ENCODE measurements at places on chromosomes 16 and 17.

DNA sequence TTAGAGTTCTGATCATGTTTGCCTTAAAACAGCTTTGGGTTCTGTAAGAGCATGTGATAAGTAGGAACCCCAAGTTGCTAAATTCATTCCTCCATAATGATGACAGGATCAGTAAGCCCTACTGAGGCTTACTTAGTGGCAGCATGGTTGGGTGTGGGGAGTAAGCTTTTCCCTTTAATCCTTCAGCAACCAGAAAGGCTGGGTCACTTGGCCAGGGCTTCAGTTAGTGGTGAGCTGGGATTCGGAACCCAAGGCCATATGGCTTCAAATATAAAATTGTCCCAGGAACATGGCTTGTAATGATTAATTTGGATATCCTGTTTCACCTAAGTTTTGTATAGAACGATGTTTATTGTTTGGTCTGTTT is 850 bp downstream of the GINS3 start:
- no peak for DNase-seq

GRCh38 chr17:48470388-48471034 is 40.5 kb upstream of the SKAP1 start:
- peak; percentile 47 for DNase-seq

- DNase-seq, result no peak
Observed at GRCh38 chr17:28154214-28154613, 111.7 kb downstream of the NLK start.

- no peak for DNase-seq
Observed at GRCh38 chr17:76716146-76716838, 5.5 kb upstream of the MXRA7 start.

GRCh38 chr17:47924785-47925677 is 16.3 kb upstream of the PNPO start:
- no peak for DNase-seq

DNA sequence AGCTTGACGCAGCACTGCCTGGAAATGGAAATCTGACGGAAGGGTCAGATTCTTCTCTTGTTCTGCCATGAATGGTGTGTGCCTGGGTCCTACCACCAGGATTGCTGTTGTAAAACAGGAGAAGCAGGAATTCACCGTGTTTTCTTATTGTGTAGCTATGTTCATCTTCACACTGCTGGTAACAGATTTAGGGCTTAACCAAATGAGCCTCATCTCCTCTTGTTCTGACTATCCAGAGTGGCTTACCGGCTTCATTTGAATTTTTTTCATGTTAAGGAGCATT is 97.3 kb upstream of the CHMP6 start:
- DNase-seq, result no peak

DNA sequence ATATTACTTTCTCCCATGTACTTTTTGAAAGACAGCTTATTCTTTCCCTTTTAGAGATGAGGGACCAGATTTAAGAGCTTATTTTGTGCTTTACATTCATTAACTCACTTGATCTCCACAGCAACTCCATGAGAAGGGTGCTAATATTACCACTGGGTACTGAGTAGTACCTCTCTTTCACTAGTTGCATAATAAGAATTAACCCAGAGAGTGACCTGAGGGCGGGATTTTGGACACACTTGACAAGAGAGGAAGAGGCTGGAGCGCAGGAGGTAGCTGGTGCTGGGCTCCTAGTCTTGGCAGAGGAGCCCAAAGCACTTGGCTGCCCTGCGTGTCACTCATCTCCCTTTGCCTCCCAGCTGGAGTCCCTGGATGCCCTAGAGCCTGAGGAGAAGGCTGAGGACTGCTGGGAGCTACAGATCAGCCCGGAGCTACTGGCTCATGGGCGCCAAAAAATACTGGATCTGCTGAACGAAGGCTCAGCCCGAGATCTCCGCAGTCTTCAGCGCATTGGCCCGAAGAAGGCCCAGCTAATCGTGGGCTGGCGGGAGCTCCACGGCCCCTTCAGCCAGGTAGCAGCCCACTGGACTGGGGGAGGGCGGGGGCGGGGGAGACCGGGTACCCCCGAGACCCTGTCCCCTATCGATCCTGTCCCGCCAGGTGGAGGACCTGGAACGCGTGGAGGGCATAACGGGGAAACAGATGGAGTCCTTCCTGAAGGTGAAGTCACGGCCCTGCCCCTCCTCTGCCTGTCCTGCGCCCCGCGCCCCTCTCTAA is 1.7 kb upstream of the MAZ start:
- DNase-seq, result no peak

- peak; percentile 96 for DNase-seq
Observed at GRCh38 chr17:12041312-12041711, 20.6 kb downstream of the MAP2K4 start.

DNA sequence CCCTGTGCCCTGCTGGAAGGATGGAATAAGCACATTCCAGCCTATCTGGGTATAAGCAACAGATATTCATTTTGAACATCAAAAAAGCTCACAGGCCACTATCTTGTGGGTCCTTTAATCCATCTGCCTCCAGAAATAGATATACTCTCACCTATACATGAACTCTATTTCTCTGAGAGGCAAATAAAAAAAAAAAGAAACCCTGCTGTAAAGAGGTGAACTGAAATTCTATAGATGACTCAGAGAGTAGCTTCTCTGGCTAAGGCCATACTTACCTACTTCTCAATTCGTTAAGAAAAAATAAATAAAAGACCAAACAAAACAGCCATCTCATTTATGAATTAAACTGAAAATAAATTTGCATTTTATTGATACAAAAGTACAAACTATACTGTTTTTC is 86.3 kb downstream of the DYNLRB2 start:
- no peak for DNase-seq

- DNase-seq, result no peak
Observed at GRCh38 chr17:15288859-15289258, 23.7 kb upstream of the PMP22 start.

- DNase-seq, result peak; percentile 97
Observed at GRCh38 chr17:40909351-40909750, 24.3 kb upstream of the KRT20 start.

DNA sequence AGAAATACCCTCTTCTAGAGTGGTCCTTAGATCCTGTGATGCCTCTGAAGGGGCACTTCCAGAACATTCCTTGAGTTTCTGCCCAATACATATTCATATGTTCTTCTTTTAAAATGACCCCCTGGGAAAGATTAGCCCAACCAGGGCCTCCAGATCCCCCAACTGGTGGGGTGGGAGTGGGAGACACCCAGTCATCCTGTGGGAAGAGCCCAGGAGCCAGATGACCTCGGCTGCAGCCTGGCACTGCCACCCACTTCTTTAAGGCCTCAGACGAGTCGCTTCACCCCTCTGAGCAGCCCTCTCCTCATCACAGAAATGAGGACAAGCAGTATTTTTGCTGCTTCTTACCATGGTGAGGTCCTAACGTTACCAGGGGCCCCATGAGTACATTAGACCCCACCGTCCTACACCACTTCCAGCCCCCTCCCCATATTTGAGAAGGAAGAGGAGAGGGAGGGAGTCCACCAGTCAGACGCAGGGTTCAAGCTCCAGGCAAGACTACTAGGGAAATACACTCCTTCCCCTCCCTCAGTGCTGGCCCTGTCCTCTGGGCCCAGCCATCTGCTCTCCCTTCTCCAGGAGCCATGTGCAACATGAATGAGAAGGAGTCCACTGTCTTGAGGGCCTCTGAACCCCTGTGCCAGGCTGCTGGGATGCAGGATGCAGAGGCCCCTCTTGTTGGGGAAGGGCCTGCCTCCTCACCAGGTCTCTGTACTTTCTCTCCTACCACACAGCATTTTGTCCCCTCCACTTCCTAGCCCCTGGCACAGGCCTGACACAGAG is 11.8 kb downstream of the MPO start:
- DNase-seq, result no peak

DNA sequence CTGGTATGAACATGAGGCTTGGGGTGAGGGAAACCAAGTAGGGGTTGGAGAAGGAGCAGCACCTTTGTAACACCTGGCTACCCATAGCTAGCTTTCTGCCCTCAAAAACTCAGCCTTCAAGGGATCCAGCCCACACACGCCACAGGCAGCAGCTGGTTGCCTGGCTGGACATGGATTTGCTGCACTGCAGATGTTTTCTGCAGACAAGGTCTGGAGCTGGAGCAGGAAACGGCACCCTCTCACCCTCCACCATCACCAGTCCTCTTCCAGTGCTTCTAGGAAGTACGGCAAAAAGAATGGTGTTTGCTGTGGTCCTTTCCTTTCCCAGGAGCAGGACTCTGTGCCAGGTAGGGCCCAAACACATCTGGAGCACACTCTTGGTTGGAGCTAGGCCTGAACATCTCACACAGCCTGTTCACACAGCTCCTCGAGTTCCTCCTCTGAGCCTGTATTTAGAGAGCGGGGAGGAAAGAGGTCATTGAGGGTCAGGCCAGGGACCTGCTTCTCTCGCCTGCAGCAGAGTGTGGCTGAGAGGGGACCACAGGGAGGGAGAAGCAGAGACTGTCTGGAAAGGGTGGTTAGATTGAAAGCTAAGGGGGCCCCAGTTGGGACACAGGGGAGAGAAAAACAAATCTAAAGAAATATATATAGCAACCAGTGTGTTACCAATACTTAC is 2.7 kb upstream of the SUPT4H1 start:
- DNase-seq, result no peak

- DNase-seq, result no peak
Observed at GRCh38 chr17:72829883-72830282, 262.6 kb downstream of the SLC39A11 start.

GRCh38 chr17:60141111-60142018 is 8.4 kb upstream of the CA4 start:
- no peak for DNase-seq

- peak; percentile 5 for DNase-seq
Observed at GRCh38 chr17:38415250-38416194, 12.7 kb upstream of the ARHGAP23 start.

GRCh38 chr17:76534831-76535732 is 2.4 kb downstream of the CYGB start:
- no peak for DNase-seq

DNA sequence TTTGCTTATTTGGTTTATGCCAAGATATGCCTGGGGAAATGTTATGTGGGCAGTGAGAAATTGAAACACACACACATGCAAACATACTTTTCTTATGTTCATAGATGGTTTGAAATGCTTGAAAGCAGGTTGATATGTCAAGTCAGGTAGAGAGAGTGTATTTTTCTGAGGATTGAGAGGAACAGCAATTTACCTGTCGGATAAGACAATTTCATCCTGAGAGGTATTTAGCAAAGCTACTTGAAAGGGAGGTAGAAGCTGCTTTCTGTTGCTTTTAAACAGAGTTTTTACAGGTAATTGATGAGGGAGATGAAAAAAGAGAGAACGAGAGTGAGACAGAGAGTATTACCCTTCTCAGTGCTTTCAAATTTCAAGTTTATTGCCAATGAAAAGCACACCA is 854.3 kb downstream of the CDH8 start:
- DNase-seq, result no peak

- DNase-seq, result peak; percentile 22
Observed at GRCh38 chr17:36592316-36592715, 637 bp downstream of the DHRS11 start.

GRCh38 chr17:51155416-51155815 is 2.1 kb downstream of the NME1 start:
- no peak for DNase-seq

- DNase-seq, result peak; percentile 86
Observed at GRCh38 chr16:4410335-4411075, 5.9 kb downstream of the CORO7 start.

DNA sequence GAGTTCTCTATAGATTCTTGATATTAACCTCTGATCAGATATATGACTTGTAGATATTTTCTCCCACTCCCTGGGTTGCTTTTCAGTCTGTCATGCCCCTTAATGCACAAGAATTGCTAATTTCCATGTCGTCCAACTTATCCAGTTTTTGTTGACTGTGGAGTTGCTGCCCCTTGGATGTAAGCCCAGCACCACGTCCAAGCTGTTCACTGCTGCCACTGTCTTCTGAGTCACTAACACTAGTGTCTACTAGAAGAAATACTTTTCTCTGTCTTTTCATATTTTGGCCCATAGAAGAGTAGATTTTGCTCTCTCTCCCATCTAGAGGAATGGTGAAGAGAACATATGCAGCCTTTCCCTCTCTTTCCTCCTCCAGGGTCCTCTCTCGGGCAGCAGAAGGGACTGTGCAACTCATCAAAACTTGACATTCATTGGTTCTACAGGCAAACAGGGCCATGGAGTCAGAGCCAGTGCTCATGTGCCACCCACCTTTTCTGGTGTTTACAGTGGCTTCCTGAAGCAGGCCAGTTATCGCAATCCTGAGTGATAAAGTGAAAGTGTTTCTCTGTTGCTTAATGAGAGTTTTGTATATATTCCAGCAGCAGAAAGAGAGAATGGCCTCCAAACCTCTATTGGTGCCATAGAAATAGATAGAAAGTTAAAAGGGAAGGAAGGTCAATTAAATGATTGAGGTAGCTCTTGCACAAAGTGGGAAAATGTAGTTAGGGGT is 22.6 kb upstream of the PMP22 start:
- no peak for DNase-seq

- DNase-seq, result no peak
Observed at GRCh38 chr17:5331506-5331905, 49.4 kb downstream of the RABEP1 start.

DNA sequence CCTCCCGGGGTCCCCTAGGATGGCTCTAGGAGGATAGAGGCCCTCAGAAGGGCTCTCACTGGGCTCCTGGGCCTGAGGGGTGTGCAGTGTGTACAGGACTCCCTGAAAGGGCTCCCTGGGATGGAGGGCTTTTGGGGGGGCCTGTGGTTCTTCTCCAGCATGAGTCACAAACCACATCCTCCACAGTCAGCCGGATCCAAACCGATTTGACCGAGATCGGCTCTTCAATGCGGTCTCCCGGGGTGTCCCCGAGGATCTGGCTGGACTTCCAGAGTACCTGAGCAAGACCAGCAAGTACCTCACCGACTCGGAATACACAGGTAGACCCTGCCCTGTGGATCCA is 4.5 kb downstream of the TRPV2 start:
- DNase-seq, result peak; percentile 83

DNA sequence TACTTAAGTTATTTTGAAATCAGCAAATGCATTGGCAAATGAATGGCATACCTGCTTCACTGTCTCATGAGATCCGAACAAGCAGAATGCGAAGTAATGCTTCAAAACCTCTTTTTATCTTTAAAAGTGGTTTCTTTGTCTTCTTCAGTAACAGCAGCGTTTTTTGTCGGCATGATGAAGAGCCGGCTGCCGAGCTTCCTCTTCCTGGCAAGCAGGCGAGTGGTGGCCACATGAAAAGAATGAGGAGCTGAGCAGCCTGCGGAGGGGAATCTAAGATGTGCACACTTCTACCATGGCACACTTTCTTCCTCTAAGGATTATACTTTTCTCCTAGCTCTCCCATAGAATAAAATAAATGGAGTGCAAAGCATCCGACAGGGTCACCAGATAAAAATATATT is 42.4 kb upstream of the AKTIP start:
- no peak for DNase-seq

DNA sequence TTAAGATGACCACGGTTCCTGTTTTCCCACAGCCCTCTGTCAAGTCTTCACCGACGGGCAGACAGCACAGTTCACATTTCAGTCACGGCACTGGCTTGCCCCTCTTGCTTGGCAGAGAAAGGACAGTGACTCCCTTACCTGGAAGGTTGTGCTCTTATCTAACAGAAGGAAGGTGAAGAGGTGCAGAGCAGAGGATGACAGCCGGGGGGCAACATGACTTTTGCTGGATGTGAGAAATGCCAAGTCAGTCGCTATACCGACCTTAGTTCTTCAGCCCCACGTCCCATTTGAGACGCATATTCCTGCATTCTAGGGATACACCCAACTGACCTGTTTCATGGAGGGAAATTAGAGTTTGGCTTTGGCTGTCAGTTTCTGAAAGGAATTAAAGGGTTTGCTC is 492.3 kb downstream of the NPIPA7 start:
- no peak for DNase-seq

- DNase-seq, result no peak
Observed at GRCh38 chr16:71359431-71359830, 908 bp downstream of the CALB2 start.

- DNase-seq, result no peak
Observed at GRCh38 chr17:58269557-58270291, 11.0 kb downstream of the MPO start.

Data from PC-3 (cell line).